HuH-7.5 (cell line): ENCODE measurements at places on chromosomes 1 and 21.

DNA sequence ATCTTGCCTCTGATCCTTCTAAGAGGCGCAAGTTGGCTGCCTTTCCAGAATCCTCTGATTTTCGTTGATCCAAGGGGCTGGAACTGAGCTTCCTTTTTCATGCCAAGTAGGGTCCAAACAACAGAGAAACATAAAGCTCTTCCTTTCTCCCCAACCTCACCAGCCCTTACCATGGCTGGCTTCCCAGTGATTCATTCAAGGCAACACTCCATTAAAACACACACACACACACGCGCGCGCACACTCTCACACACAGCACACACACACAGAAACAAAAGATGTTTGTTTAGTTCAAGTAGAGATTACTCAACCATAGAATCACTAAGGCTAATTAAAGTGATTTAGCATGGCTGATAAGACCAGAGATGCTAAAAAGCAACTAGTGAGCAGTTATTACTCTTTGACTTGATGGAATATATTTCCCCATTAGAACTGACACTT is 13.0 kb upstream of the GUCA2A start:
- no peak for DNase-seq

- no peak for DNase-seq
Observed at GRCh38 chr1:188224263-188224662, 1395.5 kb downstream of the PLA2G4A start.

GRCh38 chr21:16563795-16564194 is 834.0 kb downstream of the USP25 start:
- no peak for DNase-seq

DNA sequence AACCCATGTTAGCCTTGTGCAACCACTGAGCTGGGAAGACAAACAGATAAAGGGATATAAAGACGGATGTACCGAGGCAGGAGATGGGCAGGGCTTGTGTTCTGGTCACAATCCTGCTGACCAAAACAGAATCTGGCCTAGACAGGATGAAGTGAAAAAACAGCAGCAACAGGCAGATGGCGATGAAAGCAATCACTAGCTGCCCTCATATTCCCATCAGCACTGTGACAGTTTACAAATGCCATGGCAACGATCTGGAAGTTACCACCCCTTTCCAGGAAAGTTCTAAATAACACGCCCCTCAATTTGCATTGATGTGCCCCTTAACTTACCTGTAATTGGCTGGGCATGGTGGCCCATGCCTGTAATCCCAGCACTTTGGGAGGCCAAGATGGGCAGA is 40.6 kb upstream of the CD46 start:
- peak; percentile 6 for DNase-seq

GRCh38 chr1:68506386-68506785 is 9.5 kb upstream of the DEPDC1 start:
- no peak for DNase-seq

- no peak for DNase-seq
Observed at GRCh38 chr1:226943927-226944326, 3.8 kb downstream of the COQ8A start.

- no peak for DNase-seq
Observed at GRCh38 chr1:51147394-51147793, 45.4 kb downstream of the C1orf185 start.

DNA sequence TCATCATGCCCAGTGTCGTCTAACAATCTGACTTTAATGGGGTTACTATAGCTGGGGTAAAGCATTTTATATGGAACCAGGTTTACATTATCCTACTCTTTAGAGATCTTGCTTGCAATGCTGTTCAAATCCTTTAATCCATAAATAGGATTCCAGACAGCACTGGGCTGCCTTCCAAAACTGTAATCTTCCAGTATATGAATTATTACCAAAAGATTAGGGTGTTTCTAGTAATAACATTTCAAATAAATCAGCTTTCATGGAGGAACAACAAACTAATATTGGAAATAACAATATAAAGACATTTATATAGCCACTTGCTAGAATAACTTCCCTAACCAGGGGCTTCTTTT is 88.6 kb upstream of the PLXNA2 start:
- no peak for DNase-seq

- no peak for DNase-seq
Observed at GRCh38 chr1:203282720-203283542, 22.4 kb upstream of the BTG2 start.

DNA sequence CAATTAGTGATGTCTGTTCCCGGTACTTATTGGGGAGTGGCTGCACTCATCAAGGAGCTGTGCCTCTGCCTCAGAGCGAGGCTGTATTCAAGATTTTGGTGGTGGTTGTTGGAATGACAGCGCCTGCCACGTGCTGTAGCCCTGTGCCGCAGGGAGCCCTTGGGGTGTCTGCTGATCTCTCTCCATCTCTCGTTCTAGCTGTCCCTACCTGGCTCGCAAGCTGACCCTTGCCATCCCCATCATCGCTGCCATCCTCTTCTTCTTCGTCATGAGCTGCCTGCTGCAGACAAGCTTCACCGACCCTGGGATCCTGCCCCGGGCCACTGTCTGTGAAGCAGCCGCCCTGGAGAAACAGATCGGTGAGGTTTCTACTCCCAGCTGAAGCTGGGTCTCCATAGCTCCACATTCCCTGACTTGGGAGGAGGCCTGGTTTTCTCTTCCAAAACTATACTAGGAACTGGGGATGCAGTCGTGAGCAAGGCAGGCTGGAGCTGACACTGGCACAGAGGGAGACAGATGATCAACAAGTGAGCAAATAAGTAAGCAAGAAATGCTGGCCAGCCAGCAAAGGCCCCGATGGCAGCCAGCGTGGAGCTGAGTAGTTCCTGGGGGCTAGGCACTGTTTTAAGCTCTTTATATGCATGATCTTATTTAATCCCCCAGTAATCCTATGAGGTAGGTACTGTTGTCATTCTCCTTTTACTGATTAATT is 5.9 kb downstream of the ZDHHC18 start:
- DNase-seq: no peak

DNA sequence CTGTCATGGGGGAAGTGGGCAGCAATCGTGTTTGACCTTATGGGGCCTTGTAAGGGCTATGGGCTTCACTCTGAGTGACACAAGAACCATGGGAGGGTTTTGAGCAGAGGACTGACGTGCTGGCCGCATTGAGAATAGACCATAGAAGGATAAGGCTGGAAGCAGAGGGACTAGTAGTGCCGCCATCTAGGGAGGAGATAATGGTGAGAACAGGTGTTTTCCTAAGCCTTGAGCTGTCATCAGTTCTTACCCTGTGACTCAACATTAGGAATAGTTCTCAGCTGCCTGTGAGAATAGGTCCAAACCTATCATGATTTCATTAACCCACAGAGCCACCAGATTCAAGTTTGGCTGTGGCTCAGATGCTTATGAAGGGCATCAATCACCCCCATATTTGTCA is 228.5 kb downstream of the CACNA1E start:
- DNase-seq: no peak

- no peak for DNase-seq
Observed at GRCh38 chr1:182430263-182431068, 19.5 kb upstream of the RGSL1 start.

GRCh38 chr1:40094466-40095110 is 2.5 kb downstream of the PPT1 start:
- no peak for DNase-seq

- DNase-seq: no peak
Observed at GRCh38 chr21:45393021-45393420, 11.9 kb upstream of the COL18A1 start.
